Activated T-helper 2 cell treated with anti-CD3 and anti-CD28 coated beads, Interferon-gamma antibody, Interleukin-2, Interleukin-4, amounts not matched to agents 10 μg/mL and 5 μg/mL and 100 μg/mL, durations not matched to agents 14 hours and 24 hours and 36 hours (primary cell): ENCODE measurements at places on chromosomes 2 and 18. TPM values are rescaled to one million over a fixed set of nuclear protein-coding genes. Genes with fewer than 3 reads are reported as not detected.

GRCh38 chr2:201960305-201960704 lies 73.3 kb upstream of the FZD7 start:
- H3K36me3 ChIP-seq = no peaks in the 10 kb centered on the region
- no peaks in the 10 kb centered on the region for H3K4me1 ChIP-seq
- H3K27me3 ChIP-seq = peaks cover 4% of the 10 kb centered on the region
- no peak overlapping the region for H3K4me3 ChIP-seq
- DNase-seq = no peak

- no peak overlapping the region for H3K27ac ChIP-seq
- H3K27me3 ChIP-seq = no peaks in the 10 kb centered on the region
- H3K4me3 ChIP-seq = no peak overlapping the region
- H3K4me1 ChIP-seq = peaks cover 6% of the 10 kb centered on the region
Measured at GRCh38 chr2:202429164-202429980, 53.2 kb downstream of the BMPR2 start.

DNA sequence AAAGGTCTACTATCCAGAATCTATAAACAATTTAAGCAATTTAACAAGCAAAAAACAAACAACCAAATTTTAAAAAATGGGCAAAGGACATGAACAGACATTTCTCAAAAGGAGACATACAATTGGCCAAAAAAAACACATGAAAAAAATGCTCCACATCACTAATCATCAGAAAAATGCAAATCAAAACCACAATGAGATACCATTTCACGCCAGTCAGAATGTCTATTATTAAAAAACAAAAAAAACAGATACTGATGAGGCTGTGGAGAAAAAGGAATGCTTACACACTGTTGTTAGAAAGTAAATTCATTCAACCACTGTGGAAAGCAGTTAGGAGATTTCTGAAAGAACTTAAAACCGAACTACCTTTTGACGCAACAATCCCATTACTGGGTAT lies 66.4 kb upstream of the SESTD1 start:
- no peak for DNase-seq
- peaks cover 15% of the 10 kb centered on the region for H3K27me3 ChIP-seq
- H3K4me1 ChIP-seq = no peaks in the 10 kb centered on the region
- H3K27ac ChIP-seq = no peak overlapping the region
- no peak overlapping the region for H3K4me3 ChIP-seq

GRCh38 chr2:42296226-42296625 lies 64.8 kb downstream of the COX7A2L start:
- peaks cover 70% of the 10 kb centered on the region for H3K36me3 ChIP-seq
- H3K4me1 ChIP-seq = peaks cover 32% of the 10 kb centered on the region
- no peaks in the 10 kb centered on the region for H3K27me3 ChIP-seq
- H3K27ac ChIP-seq = no peak overlapping the region

GRCh38 chr2:15391751-15392150 lies 169.4 kb downstream of the NBAS start:
- no peak overlapping the region for H3K4me3 ChIP-seq
- no peaks in the 10 kb centered on the region for H3K27me3 ChIP-seq
- peaks cover 35% of the 10 kb centered on the region for H3K36me3 ChIP-seq
- H3K4me1 ChIP-seq = peaks cover 7% of the 10 kb centered on the region
- H3K27ac ChIP-seq = no peak overlapping the region

GRCh38 chr2:12554224-12555011 lies 162.3 kb upstream of the TRIB2 start:
- no peaks in the 10 kb centered on the region for H3K27me3 ChIP-seq
- peak overlapping the region; percentile 85 for H3K27ac ChIP-seq
- no peak overlapping the region for H3K4me3 ChIP-seq
- H3K36me3 ChIP-seq = peaks cover 7% of the 10 kb centered on the region

DNA sequence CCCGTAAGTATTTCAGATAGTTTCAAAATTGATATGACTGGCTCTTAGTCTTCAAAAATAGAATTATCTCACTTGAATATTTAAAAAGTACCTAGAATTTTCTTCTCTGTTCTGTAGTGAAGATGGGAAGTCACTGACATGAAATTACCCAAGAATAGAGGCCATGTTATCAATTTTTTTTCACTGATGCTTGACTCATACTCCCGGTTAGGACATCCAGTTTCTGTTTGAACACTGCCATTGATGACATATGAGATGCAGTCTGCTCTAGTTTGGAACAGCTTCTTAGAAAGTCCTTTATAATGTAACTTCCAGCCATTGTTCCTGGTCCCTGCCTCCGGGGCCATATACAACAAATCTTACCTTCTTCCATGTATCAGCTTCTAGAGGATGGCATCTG lies 26.0 kb downstream of the MAP3K20 start:
- H3K36me3 ChIP-seq = peaks cover 17% of the 10 kb centered on the region
- H3K4me1 ChIP-seq = peaks cover 51% of the 10 kb centered on the region
- no peak for DNase-seq
- H3K4me3 ChIP-seq = no peak overlapping the region
- H3K27ac ChIP-seq = peak overlapping the region; percentile 38

DNA sequence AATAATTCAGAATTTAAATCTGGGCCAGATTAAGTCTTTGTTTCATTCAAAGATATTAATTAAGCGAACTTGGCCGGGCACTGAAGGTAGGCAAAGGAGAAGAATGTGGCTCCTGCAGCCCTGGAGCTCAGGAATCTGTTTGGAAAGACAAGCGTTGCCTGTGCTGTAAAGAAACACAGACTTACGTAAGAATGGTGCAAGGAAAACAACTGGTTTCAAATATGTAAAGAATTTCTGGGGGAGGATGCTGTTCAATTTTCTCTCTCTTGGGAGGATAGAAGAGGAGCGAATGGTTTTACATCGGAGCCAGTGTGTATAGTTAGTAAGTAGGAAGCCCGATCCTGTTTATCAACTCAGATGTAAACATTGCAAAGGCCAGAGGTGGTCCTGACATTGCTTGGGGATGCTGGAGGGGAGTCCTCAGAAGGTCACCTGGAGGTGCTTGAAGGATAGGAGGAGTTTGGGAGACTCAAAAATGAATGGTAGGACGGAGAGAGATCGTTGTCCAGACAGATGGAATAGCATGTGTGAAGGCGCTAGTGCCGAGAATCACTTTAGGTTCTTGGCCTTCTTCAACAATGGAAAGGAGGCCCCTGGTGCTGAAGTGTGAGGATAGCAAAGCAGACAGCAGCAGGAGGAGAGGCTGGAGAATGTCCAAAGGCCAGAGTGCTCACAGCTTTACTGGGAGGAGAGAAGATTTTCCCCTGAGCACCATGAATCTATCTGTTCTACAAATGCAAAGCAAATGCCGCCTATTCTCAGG lies 456.1 kb downstream of the LPIN1 start:
- H3K36me3 ChIP-seq = no peaks in the 10 kb centered on the region
- H3K4me3 ChIP-seq = no peak overlapping the region
- no peaks in the 10 kb centered on the region for H3K4me1 ChIP-seq
- no peak overlapping the region for H3K27ac ChIP-seq

GRCh38 chr18:9243029-9243428 lies 91.5 kb upstream of the TWSG1 start:
- H3K27ac ChIP-seq = no peak overlapping the region
- peaks cover 7% of the 10 kb centered on the region for H3K4me1 ChIP-seq
- H3K36me3 ChIP-seq = peaks cover 49% of the 10 kb centered on the region
- H3K4me3 ChIP-seq = no peak overlapping the region
- DNase-seq = no peak

GRCh38 chr2:242038928-242039341 lies 169.4 kb downstream of the RTP5 start:
- peaks cover 23% of the 10 kb centered on the region for H3K27me3 ChIP-seq
- no peak for DNase-seq
- H3K27ac ChIP-seq = no peak overlapping the region
- no peaks in the 10 kb centered on the region for H3K36me3 ChIP-seq
- no peak overlapping the region for H3K4me3 ChIP-seq
- peaks cover 2% of the 10 kb centered on the region for H3K4me1 ChIP-seq

DNA sequence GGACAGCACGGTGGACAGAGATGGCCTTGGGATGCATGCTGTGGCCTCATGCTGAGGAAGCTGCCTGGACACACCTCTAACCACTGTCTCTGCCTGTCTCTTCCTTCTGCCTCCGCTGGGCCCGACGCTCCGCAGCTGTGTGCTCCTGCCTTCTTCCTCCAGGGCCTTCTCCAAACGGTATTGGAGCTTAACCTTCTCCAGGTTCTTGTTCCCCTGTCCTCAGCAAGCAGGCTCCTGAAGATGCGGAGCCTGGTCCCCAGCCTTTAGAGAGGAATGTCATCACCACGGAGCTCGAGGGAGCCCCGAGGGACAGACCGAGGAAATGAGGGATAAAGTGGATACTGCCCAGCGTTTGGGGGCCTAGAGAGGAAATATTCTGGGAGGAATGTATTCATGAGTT lies 155.1 kb downstream of the DYSF start:
- DNase-seq = no peak
- no peak overlapping the region for H3K27ac ChIP-seq
- no peak overlapping the region for H3K4me3 ChIP-seq

- no peaks in the 10 kb centered on the region for H3K36me3 ChIP-seq
- peak overlapping the region; percentile 92 for H3K4me3 ChIP-seq
- H3K27me3 ChIP-seq = peaks cover 56% of the 10 kb centered on the region
- H3K27ac ChIP-seq = peak overlapping the region; percentile 74
- peaks cover 23% of the 10 kb centered on the region for H3K4me1 ChIP-seq
Measured at GRCh38 chr2:86807468-86808275, 17.0 kb upstream of the CD8A start.

- DNase-seq = no peak
- peaks cover 3% of the 10 kb centered on the region for H3K36me3 ChIP-seq
- H3K27me3 ChIP-seq = peaks cover 8% of the 10 kb centered on the region
- no peak overlapping the region for H3K27ac ChIP-seq
- H3K4me3 ChIP-seq = no peak overlapping the region
Measured at GRCh38 chr2:8378016-8378810, 303.6 kb upstream of the ID2 start.

GRCh38 chr2:101788995-101789970 lies 91.8 kb downstream of the MAP4K4 start:
- H3K36me3 ChIP-seq = peaks cover 27% of the 10 kb centered on the region
- peaks cover 17% of the 10 kb centered on the region for H3K4me1 ChIP-seq
- H3K4me3 ChIP-seq = no peak overlapping the region
- no peak for DNase-seq

- H3K4me3 ChIP-seq = no peak overlapping the region
- H3K27ac ChIP-seq = no peak overlapping the region
- no peaks in the 10 kb centered on the region for H3K4me1 ChIP-seq
- H3K27me3 ChIP-seq = no peaks in the 10 kb centered on the region
- DNase-seq = no peak
Measured at GRCh38 chr2:228374741-228375140, 193.3 kb upstream of the SPHKAP start.

- peaks cover 4% of the 10 kb centered on the region for H3K4me1 ChIP-seq
- DNase-seq = no peak
- peaks cover 6% of the 10 kb centered on the region for H3K27me3 ChIP-seq
Measured at GRCh38 chr2:112006076-112006410, 49.0 kb upstream of the TMEM87B start.

GRCh38 chr2:56613254-56613653 lies 429.5 kb downstream of the CCDC85A start:
- no peak overlapping the region for H3K27ac ChIP-seq
- H3K27me3 ChIP-seq = no peaks in the 10 kb centered on the region
- H3K4me3 ChIP-seq = no peak overlapping the region

- peak overlapping the region; percentile 97 for H3K4me3 ChIP-seq
- no peak for DNase-seq
- no peaks in the 10 kb centered on the region for H3K27me3 ChIP-seq
- peaks cover 35% of the 10 kb centered on the region for H3K36me3 ChIP-seq
- peaks cover 69% of the 10 kb centered on the region for H3K4me1 ChIP-seq
Measured at GRCh38 chr18:3262234-3263131, 550 bp downstream of the MYL12B start.

DNA sequence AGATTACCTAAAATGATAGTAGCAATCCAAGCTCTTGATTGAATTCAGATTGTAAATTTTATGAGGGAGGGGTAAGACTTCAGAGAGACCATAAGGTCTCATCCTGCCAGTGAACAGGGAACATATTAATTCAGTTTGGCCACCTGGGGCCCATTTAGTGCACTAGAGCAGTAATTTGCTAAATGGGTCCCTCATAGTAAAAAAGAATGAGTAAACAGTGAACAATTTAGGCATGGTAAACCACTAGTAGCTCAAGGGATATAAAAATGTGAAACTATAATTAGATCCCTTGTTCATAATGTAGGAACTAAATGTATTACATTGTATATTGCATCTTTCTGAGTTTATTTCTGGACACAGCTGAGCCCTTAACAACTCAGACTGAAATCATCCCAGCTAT lies 4.9 kb upstream of the PHLPP1 start:
- no peak overlapping the region for H3K27ac ChIP-seq
- H3K4me3 ChIP-seq = no peak overlapping the region
- peaks cover 5% of the 10 kb centered on the region for H3K4me1 ChIP-seq
- no peaks in the 10 kb centered on the region for H3K36me3 ChIP-seq
- peaks cover 20% of the 10 kb centered on the region for H3K27me3 ChIP-seq

DNA sequence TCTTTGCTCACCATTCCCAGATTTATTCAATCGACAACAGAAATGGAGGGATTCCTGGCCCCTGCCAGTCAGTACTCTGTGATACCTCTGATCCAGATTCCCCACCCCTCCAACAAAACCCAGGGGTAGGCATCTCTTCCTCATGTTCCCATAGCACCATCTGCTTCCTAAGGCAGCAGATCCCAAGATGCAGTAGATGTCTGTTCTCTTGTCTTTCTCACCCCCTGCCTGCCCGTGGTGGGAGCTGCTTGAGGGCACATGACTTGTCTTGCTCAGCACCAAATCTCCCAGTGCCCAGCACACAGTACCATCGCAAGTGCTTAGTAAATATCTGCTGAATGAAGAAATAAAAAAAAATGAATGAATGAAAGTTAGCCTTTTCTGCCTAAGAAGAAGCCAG lies 98.2 kb downstream of the ZBTB7C start:
- no peak overlapping the region for H3K27ac ChIP-seq
- H3K36me3 ChIP-seq = no peaks in the 10 kb centered on the region
- H3K4me3 ChIP-seq = no peak overlapping the region
- peaks cover 6% of the 10 kb centered on the region for H3K27me3 ChIP-seq
- DNase-seq = no peak

GRCh38 chr2:51633073-51633472 lies 601.1 kb upstream of the NRXN1 start:
- H3K27me3 ChIP-seq = no peaks in the 10 kb centered on the region
- no peaks in the 10 kb centered on the region for H3K4me1 ChIP-seq
- H3K4me3 ChIP-seq = no peak overlapping the region

DNA sequence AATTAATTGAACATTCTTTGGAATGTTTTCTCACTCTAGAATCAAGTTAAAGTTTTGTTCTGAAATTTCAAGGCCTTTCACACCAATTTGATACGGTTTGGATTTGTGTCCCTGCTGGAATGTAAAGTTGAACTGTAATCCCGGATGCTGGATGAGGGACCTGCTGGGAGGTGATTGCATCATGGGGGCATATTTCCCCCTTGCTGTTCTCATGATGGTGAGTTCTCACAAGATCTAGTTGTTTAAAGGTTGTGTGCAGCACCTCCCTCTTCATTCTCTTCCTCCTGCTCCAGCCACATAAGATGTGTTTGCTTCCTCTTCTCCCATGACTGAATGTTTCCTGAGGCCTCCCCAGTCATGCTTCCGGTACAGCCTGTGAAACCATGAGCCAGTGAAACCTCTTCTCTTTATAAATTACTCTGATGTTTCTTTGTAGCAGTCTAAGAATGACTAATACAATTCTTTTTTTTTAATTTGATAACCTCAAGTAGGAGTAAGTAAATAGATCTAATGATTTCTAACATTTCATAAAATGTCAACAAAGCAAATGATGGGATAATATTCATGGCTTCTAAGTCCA lies 144.2 kb upstream of the CDH7 start:
- no peaks in the 10 kb centered on the region for H3K27me3 ChIP-seq
- H3K36me3 ChIP-seq = no peaks in the 10 kb centered on the region
- H3K4me1 ChIP-seq = no peaks in the 10 kb centered on the region
- DNase-seq = no peak

The NDC80 gene
- total RNA-seq = 41.5 and 43.0 TPM in 2 replicates

The CCDC178 gene
- total RNA-seq = not detected in 2 replicates

The ADGRF3 gene
- 1.6 and 3.1 TPM in 2 replicates for total RNA-seq

The GKN1 gene
- total RNA-seq = not detected in 2 replicates

The IL1F10 gene
- total RNA-seq = not detected in 2 replicates

The LRRC30 gene
- total RNA-seq = not detected in 2 replicates

The G6PC2 gene
- not detected in 2 replicates for total RNA-seq

The MARCHF4 gene
- total RNA-seq = not detected in 2 replicates

The MDH1B gene
- 0.25 and 0.55 TPM in 2 replicates for total RNA-seq
